ENCODE measurements at places on chromosomes 12 and 14. TPM values are rescaled to one million over a fixed set of nuclear protein-coding genes. Genes with fewer than 3 reads are reported as not detected.

Gene FGD4
- total RNA-seq = 2.3 TPM

Gene GLS2
- total RNA-seq = under 0.01 TPM

Gene ALKBH1
- 12.1 TPM for total RNA-seq

Gene PTCSC3
- not detected for total RNA-seq

Gene ALDH1L2
- total RNA-seq = 35.7 TPM

Gene COX6A1
- 512 TPM for total RNA-seq

Gene TAS2R14
- total RNA-seq = 2.1 TPM

Gene NEDD8
- 145 TPM for total RNA-seq

Gene E2F7
- 4.6 TPM for total RNA-seq

Gene AJUBA
- 57.0 TPM for total RNA-seq

DNA sequence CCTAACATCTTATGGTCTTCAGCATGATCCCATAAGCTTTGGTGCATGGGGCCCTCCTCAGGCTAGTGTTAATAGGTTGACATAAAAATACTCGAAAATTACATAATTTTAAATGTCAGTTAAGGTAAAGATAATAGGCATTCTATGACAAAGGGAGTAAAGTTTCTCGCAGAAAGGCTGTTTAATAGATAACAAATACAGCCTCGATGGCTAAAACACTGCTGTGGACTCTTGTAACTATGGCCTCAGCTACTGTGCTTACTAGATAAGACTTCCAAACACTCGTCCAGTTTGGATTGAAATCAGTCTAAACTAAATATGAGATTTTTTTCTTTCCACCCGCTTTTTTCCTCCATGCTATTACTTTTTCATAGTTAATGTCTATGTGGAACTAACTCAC is 23.2 kb upstream of the MGST1 start:
- DNase-seq = no peak

GRCh38 chr12:102021540-102022246 is 40.1 kb downstream of the WASHC3 start:
- no peak for DNase-seq

GRCh38 chr14:53406519-53406918 is 253.4 kb upstream of the DDHD1 start:
- DNase-seq = no peak

- DNase-seq = no peak
These were observed 93.0 kb downstream of the PPP1R12A start for GRCh38 chr12:79841878-79842265.

- DNase-seq = no peak
These were observed 416.1 kb downstream of the ATP23 start for GRCh38 chr12:58357511-58357910.

DNA sequence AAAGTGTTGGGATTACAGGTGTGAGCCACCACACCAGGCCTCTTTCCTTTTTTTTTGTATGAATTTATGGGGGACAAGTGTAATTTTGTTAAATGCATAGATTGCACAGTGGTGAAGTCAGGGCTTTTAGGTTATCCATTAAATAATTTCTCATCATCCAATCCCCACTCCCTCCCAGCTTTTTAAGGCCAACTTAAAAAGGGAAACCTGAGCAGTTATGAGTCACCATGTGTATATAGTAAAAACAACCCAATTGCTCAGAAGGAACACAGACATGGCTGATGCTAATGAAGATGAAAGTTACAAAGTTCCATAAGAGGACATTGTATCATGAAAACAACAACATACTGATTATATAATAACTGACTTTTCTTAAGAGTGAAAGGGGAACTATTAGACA is 25.6 kb upstream of the ARID2 start:
- DNase-seq = peak; percentile 57

DNA sequence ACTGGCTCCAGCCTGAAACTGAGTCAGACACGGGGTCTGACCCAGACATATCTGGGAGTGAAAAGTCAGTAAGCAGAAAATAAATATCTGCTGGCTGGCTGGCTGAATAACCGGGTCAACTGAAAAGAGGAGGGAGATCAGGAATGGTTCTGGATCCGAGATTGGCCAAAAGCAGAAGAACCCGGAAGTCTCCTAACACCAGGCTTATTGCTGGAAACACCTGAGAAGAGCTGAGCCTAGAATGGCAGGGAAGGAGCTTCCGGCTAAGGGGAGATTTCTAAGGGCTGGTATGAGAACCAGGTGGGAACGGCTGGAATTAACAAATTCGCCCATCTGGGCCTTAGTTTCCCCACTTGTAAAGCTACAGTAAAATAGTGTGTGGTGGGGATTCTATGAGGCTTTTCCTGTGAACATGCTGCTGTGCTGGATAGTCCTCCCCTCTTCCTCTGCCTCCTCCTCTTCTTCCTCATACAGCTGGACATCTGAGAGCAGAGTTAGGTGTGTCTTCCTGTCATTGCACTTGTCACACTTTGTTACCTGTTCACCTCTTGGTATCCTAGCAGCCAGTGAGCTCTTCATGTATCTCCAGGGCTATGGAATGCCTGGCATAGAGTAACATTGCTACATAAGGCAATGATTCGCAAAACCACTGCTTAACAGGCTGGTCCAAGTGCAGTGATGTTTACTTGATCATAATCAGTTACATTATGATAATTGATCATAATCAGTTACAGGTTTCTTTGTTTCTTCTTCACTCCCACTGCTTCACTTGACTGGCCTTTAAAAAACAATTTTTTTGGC is 2.0 kb upstream of the SHMT2 start:
- DNase-seq = no peak

- DNase-seq = peak; percentile 30
These were observed 10.2 kb upstream of the SERPINA9 start for GRCh38 chr14:94485944-94486841.

DNA sequence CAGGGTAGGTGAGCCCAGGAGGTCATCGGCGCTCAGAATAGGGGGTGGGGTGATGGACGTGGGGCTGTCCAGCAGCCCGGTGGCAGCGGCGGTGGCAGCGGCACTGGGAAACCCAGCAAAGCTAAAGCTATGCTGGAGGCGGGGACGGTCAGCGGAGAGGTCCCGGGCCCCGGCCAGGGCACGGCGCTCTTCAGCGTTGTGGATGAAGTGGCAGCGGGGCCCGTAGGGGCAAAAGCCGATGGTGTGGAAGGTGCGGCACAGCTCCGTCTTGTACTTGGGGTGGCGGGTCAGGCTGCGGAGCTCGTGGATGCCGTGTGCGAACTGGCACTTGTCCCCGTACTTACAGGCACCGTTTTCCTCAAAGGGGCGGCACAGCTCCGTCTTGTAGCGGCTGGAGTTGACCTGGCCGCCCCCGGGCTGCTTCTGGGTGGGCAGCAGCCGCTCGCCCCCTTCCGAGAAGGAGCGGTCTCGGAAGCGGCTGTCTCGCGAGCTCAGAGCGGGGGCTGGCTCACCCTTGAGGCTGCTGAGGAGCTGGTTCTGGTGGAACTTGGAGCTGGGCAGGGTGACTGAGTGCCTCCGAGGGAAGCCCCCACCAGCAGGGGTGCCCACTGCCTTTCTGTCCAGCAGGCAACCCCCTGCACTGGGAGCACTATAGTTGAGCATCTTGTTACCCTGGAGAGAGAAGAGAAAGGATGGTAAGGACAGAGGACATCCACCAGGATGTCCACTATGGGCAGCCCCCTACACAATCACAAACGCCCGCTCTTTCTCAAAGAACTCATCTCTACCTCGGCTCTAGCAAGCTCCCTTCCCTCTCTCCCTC is 2.8 kb downstream of the ZFP36L1 start:
- DNase-seq = peak; percentile 39

GRCh38 chr12:117486840-117487659 is 125.6 kb upstream of the NOS1 start:
- DNase-seq = peak; percentile 87

DNA sequence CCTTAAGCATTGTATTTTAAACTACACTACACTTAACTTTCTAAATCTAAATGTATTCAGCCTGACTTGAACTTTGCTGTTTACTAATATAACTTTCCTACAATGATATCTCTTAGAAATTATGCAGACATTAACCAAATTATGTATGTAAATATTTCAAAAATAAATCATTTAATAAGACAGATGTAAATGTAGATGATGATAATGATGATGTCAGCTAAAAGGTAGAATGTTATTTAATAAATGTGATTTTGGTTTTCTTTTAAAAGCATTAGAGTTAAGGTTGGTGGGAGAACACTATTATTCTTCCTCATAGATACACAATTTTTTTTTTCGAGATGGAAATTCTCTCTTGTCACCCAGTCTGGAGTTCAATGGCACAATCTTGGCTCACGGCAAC is 10.1 kb downstream of the TAS2R43 start:
- DNase-seq = no peak

DNA sequence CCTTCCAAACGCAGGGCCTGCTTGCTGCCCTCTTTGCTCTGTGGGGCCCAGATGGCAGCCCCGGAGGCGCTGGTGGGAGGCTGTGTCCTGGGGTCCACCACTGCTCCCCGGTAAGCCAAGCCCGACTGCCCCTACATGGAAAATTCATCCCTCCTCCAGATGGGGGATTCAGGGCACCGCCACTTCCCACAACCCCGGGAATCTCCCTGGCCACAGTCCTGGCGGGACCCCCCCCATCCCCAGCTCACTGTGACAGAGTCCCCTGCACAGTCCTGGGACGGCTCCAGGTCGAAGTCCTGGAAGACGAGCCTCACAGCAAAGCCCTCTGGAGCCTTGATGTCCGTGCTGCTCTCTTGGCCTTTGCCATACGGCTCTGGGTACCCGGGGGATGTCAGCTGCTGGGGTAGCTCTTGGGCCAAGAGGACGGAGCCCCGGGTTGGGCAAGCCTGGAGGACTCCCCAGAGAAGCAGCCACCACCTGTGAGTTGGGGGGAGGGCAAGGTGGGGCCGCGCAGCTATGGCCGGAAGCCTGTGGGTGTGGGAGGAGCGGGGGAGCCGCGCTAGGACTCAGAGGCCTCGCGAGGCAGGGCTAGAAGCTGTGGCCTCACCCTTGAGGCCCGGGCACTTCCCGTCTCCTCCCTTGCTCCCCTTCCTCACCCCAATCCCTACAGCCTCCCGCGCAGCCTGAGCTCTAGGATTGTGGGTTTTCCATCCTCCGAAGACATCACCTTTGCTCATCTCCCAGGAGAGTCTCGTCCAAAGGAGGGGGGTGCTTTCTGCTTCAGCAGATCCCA is 815 bp downstream of the C1RL start:
- DNase-seq = peak; percentile 78

GRCh38 chr12:129193263-129193871 is 340.1 kb downstream of the GLT1D1 start:
- no peak for DNase-seq

DNA sequence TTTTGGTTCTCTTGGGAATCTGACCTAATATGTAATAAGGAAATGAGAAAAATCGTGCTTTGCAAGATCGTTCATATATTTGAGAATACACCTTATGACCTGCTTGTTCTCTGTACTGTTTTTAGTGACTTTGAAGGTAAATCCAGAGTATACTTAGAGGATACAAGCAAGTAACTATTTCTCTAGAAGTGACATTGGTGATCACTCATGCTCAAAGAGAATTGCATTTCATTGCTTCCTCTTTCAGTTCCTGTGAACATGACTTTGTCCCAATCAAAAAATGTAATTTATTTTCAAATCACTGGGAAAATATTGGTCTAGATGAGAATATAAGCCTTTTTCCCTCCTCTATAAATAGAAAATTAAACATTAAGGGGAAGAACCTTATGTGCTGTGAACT is 2.7 kb downstream of the KTN1 start:
- no peak for DNase-seq

- DNase-seq = no peak
These were observed 86.9 kb downstream of the BCAT1 start for GRCh38 chr12:24861766-24862540.

GRCh38 chr14:104863923-104864266 is 1.2 kb upstream of the CEP170B start:
- no peak for DNase-seq

DNA sequence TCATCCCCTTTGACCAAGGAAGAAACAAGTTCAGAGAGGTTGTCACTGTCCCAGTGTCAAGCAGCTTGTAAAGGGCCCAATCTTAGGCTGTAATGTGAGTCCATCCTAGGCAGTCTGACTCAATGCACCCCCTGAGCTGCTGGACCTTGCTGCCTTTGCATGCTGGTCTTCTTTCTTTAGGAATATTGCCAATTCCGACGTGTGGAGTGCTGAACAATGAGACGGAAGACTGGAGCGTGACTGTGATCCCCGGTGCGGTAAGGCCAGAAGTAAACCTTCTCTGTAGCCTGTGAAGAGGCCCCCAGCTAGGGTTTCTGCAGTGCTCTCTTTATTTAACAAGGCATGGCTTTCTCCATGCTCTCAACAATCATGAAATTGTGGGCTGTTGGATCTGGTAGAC is 963 bp downstream of the TCTN2 start:
- peak; percentile 77 for DNase-seq

GRCh38 chr14:69701857-69702256 is 65.1 kb upstream of the SRSF5 start:
- DNase-seq = no peak

DNA sequence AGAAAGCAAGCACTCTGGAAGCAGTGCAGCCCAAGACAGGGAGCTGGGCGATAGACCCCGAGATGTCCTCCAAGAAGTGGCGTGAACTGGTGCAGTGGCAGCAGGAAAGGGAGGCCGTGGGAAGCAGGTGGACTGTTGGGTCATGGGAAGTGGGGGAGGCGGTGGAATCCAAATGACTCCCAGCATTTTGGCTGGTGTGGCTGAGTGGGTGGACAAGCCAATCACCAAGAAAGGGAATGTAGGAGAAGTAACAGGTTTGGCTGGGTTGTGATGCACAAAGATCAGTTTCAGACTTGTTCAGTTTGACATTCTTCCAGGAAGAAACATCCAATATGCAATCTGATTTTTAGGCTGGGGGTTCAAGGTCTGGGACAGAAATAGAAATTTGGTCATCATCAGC is 46.0 kb upstream of the KTN1 start:
- no peak for DNase-seq

GRCh38 chr14:103740991-103741689 is 25.5 kb downstream of the ZFYVE21 start:
- peak; percentile 36 for DNase-seq

- DNase-seq = peak; percentile 80
These were observed 76.9 kb downstream of the VWF start for GRCh38 chr12:6047249-6048237.

DNA sequence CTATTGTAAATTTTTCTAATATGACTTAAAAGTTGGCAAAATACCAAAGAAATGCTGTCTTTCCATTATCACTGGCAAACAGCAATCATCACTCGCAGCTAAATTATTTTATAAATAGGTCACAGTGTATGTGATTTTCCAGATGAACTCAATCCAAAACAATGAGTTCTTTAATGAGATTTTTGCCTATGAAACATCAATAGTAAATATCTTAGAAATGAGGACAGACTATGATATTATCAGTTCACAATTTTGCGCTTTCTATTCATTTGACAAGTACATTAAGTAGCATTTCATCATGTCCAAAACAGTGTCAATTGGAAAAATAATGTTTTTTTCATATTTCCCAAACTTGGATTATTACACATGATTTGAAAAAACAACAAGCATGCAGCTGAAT is 65.7 kb downstream of the PIK3C2G start:
- DNase-seq = no peak

GRCh38 chr12:4454315-4454860 is 8.8 kb upstream of the FGF6 start:
- DNase-seq = no peak
